ENCODE measurements at places on chromosomes 7 and 10.

DNA sequence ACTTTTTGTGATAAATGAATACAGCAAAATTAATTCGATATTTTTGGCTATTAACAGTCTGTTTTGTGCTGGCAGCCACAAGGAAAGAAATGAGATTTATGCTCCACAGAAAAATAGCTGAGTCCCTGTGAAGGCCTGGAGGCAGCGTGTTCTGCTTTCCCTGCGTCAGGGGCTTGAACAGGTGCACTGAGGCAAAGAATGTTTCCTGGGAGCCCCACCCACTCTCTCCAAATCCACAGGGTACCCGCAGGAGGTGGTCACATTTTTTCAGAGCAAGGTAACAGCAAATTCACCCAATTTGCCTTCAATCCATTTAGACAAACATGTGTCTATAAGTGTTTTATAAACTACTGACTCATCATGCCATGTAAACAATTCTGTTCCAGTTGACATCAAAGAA is 308.1 kb downstream of the TCERG1L start:
- no peak for DNase-seq

DNA sequence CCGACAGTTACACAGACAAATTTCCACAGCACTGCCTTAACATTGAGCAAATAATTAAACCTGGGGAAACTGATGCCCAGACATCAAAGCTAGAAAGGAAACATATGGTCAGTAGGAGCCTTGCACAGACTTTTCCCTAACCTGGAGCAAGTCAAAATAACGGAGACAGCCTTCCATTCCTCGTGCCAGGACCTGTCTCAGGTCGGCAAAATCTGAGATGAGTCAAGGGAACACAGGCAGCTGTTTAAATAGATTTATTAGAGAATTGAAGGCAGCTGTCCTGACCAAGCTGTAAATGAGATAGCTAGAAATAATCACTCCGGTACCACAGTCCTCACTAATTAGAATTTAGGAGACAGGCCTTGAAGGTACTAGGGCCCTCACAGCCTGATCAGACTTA is 81.2 kb downstream of the RAMP3 start:
- no peak for DNase-seq

GRCh38 chr7:93232673-93233018 is 480 bp downstream of the VPS50 start:
- DNase-seq = no peak

GRCh38 chr10:78531088-78531487 is 497.4 kb downstream of the RPS24 start:
- no peak for DNase-seq

- DNase-seq = no peak
These were observed 348.8 kb downstream of the SDK1 start for GRCh38 chr7:3649678-3650440.

DNA sequence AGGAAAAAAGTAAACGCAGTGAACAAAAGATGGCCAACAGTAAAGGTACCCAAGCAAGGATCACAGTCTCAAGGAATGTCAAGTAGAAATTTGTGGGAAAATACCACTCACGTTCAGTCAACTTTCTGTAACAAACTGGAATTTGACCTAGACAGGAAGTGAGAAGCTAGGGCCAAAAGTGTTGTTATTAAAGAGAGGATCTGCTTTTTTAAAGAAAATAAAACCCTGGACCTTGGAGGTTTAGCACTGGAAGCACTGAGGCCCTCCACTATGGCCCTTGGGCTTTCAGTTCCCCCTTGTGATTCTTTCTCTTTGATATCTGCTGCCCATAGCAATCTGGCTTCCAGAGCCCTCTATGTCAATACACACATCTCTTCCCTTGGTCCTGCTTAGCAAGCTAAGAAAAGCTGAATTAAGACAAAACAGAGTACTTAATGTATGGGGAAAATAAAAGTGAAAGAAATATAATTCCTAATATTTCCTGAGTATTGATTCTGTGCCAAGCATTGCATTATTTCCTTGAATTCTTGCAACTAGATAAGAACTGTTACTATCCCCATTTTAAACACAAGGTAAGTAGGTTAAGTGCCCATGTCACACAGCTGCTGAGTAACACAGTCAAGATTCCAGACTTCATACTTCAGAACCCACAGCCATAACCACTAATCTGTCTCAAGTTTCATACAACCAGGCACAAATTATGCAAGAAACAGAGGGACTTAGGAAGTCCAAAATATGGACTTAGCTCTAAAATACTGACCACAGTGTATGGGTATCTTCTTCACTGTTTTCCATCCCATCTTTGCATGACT is 2.6 kb upstream of the ZNF438 start:
- no peak for DNase-seq

DNA sequence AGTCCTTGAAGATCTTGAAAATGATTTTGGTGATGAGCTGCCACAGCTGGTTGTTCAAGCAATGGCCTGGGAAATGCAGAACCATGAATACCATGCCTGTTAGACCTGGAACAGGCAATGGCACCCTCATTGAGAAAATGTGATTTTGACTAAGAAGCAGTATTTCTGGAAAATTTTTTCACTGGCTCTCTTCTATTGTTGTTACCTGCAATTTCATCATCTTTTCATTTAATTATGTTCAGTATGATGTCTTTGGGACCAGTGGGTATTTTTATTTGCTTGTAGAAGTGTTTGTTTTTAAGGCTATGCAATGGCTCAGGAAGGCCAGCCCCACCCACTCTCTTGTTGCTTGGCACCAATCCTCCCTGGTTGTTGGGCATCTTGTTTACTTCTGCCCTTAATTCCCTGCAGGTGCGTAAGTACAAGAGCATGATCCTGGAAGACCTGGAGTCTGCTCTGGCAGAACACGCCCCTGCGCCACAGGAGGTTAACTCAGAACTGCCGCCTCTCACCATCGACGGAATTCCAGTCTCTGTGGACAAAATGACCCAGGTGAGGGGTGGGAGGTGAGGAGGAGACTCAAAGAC is 78.6 kb downstream of the NRF1 start:
- DNase-seq = no peak

- no peak for DNase-seq
These were observed 18.0 kb upstream of the SLF2 start for GRCh38 chr10:100894589-100895294.

DNA sequence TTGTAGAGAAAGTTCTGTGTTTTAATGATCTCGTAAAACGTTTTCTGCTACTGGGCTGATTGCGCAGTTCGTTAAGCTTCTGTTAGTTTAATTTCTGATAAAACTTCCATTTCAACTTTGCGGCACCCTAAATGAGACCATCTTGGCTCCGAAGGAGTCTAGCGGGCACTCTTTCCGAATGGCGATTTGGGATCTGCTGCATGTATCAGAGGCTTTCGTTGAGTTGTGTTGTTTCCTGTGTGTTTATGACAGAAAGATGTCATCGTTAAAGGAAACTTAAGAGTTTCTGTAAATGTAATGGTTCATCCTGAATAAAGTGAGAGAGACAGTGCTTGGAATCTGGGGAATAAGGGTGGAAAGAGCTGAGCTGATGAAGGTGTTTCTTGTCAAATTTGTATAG is 174.7 kb downstream of the TCF7L2 start:
- no peak for DNase-seq

DNA sequence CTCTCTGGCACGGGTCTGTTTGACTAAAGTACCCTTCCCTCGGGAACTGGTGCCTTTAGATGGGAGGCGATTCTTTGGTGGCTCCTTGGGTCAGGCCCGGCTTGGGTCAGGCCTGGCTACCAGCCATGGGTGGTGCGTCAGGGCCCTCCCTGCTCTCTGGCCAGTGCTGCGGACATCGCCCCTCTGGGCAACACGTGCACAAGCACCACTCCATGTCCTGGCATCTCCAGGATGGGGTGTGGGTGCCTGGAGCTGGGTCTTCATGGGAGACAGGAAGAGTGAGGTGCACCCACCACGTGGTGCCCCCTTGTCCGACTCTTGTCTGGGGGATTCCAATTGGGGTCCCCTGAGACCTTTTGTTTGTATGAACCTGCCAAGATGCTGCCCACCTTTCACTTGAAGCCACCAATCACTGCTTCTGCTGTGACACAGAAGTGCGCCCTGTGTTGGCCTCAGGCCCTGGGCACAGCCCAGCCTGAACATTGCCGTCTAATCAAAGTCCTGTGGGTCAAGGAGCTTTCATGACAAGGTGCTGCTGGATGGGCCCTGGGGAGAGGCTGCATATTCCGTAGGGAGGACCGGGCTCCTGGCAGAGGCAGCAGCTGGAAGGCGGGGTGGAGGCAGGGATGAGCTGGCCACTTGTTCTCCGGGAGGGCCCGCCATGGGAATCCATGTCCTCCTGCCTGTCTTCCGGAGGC is 11.1 kb upstream of the PWWP2B start:
- DNase-seq = no peak

DNA sequence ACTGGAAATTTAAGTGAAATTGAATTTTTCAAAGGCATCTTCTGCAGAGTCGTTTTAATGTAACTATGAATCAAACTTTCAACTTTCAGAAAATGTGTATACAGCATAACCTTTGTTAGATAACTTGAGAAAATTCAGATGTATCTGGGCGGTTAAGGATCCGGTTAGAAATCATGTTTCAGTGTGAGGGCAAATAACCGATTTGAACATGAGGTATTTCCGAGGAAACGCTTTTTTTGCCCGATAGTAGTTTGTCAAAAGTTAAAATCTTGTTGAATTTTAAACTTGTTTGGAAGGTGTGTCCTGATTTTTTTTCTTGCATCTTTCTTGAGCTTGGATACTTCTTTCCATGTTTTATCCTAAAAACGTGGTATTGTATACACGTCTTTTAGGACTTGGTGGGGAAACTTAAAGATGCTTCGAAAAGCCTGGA is 1.3 kb upstream of the BMI1 start:
- DNase-seq = no peak

GRCh38 chr7:2517678-2518507 is 1.7 kb upstream of the LFNG start:
- DNase-seq = no peak

GRCh38 chr7:112538726-112539255 is 58.0 kb downstream of the LSMEM1 start:
- DNase-seq = no peak

Data from T follicular helper cell (primary cell).